ENCODE measurements at places on chromosomes 5 and 9.

GRCh38 chr5:97547999-97548738, 365.1 kb upstream of the RIOK2 start:
- no peak for DNase-seq

DNA sequence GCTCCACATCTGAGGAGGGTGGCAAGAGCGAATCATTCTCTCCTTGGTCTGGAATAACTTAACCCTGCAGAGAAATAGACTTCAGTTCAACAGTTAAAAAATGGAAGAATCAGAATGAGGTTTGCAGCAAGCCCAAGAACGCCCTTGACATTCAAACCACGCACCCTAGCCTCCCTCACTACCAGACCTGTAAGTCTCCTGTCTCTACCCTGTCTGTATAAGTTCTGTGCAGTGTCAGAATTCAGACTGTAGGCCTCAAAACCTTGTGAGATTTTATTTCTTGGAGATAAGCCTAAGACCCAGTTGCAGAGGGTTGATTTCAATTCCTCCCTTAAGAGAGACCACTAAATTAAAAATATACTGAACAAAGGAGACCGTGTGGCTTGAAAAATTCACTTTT, 35.8 kb upstream of the PLPP1 start:
- no peak for DNase-seq

GRCh38 chr5:9642621-9643020, 12.5 kb upstream of the TAS2R1 start:
- no peak for DNase-seq

- no peak for DNase-seq
These were observed 16.9 kb downstream of the HMGXB3 start for GRCh38 chr5:150017226-150018005.

DNA sequence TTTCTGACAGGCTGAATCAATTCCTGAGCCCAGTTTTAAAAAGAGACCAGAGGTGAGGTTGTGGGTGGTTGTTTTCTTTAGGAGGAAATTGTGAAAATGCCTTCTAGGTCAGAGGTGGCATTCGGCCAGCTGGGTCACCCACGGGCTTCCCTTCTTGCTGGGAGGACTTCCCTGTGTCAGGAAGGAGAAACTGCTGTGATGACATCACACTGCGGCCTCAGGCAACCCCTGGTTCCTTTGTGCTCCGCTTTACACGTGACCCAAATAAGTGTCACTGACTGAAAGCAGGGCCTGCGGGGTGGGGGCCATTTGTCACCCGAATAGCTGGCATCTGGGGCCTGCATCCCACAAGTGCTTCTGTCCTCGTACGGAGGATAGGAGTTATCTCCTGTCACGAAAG, 39.7 kb downstream of the FABP6 start:
- DNase-seq = peak; percentile 52

- no peak for DNase-seq
These were observed 5.8 kb downstream of the NOXA1 start for GRCh38 chr9:137428841-137429545.

DNA sequence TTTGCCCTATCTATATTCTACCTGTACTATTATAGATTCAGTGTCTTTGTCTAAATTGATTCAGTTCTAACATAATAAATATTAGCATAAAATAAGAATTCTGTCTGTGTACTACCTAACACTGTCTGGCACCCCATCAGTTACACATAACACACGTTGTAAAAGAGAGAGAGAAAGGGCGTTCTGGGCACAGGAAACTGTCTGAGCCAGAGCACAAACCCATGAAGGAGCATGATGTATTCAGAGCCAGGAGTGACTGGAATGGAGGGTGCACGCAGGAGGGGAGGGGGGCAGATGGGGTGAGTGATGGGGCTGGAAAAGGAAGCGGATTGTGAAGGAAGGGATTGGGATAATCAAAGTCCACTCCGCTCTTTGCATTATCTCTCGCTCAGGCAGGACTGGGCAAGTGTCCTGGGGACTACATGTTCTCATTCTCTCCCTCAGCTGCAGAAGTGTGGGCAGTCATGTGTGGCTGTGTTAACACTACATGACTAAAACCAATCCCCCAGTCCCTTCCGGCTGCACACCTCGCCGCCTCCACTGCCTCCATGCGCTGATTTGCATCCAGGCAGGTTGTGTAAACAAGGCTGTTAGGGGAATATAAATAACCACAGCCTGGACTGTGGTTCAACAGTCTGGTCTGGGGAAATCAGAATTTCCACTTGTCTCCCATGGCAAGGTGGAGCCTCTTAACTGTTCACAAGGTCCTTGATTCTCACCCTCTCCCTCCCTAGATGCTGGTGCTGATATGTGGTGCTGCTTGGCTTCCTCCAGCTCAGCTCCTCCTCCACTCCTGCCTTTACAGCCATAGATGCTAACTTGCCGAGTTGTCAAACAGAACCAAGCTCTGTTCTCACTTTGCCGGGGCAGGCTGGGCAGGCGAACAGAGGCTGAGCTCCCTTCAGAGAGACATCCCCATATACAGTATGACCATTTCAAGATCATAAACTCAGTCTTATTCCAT, 367.5 kb upstream of the BRINP1 start:
- DNase-seq = no peak

GRCh38 chr5:88955403-88955802, 72.4 kb upstream of the MEF2C start:
- no peak for DNase-seq

GRCh38 chr9:121398374-121398773, 28.3 kb upstream of the STOM start:
- peak; percentile 38 for DNase-seq

DNA sequence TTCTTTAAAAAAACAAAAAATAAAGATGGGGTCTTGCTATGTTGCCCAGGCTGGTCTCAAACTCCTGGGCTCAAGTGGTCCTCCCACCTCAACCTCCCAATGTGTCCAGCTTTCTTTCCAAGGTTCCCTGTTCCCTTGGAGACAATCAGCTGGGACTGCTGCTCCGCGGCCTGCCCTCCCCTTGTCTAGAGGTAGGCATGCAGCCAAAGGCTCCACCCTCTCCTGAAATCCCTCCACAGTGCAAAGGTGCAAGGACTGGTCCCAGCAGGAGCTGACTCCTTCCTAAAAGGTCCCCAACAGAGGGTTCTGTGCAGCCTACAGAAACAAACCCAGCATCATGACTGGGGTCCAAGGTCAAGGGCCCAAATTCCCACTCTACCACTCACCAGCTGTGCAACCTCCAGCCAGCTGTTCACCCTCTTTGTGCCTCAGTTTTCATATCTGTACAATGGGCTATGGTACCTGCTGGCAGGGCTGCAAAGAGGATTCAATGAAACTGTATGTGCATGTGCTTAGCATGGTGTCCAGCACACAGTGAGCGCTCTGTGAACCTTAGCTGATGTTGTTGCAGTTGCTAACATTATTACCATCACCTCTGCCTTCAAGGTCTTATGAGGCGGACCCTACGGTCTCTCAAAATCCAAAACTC, 47.5 kb downstream of the BARX1 start:
- no peak for DNase-seq

DNA sequence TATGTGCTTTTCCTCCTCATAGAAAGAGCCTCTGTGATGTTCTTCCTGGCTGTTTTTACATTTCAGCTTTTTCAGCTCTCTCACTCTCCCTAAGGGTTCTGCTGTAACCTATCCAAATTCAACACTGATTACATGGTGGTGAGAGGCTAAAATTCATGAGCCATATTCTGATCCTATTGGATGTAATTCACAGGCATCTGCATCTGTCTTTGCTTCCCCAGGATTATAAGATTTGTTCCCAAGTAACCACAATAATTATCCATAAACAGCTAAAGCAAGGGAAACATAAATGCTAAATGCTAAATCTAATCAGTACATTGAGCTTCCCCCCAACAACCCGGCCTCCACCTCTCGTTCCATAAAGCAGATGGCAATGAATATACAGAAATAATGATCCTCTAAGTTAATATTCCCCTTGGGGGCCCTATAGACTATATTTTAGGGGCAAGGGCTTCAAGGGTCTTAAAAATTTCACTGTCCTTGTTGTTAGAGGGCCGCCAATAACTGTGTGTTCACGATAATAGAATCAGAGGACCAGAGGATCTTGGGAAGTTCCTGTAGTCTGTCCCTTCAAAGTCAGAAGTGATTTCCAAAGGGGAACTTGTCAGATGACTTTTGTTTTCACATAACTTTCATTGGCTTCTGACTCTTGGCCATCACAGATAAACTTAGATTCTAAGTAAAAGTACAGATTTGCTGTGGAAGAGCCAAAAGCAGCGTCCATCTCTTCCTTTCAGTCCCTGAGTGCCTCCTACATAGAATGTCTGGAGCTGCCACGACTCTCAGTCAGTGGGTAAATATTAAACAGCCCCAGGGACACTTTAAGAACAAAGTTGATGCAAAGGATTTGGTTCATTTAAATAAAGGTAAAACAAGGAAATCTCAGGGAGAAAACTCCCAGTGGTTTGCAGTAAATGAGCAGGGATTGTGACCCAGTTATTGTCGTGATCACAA, 125.6 kb downstream of the ALDH1A1 start:
- no peak for DNase-seq

DNA sequence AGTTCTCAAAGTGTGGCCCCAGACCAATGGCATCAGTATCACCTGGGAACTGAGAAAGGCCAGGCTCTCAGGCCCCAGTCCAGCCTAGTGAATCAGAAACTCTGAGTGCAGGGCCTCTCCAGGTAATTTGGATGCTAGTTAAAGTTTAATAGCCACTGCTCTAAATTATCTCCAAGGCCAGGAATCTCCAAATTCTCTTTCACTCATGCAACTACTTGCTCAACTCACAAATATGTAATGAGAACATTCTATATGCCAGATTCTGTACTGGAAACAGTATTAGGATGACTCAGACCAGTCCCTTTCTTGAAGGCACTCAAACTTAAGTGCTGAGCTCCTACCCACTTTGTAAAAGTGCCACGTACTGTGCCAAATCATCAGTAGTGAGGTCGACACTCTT, 84.6 kb downstream of the PAPPA start:
- DNase-seq = no peak

- no peak for DNase-seq
These were observed 1053.9 kb downstream of the PTPRD start for GRCh38 chr9:9558907-9559306.

DNA sequence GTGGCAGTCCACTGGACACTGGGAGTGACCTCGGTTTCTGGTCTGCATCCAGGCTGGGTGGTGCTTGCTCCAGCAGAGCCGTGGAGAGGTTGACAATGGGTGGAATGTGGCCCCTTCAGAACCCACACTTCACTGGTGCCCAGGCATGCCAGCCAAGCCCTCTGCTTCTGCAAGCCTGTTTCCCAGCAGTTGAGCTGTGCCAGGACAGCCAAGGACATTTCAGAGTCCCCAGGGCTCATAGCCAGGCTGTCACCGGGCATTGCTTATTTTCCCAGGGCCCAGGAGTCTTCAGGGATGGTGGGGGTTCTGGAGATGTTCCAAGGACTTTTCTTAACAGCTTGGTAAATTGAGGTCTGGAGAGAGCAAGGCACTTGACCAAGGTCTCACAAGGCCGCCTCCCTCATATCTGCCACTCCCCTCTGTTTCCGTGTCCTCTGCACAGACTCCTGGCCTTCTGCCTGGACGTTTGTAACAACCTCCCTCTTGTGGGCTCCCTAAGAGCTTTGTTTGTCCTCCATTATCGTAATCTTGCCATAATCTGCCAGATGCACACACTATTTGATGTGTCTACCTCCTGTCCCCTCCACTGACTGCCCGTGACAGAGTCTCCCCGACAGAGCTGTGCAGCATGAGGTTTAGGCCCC, 3.8 kb upstream of the NDST1 start:
- peak; percentile 21 for DNase-seq

DNA sequence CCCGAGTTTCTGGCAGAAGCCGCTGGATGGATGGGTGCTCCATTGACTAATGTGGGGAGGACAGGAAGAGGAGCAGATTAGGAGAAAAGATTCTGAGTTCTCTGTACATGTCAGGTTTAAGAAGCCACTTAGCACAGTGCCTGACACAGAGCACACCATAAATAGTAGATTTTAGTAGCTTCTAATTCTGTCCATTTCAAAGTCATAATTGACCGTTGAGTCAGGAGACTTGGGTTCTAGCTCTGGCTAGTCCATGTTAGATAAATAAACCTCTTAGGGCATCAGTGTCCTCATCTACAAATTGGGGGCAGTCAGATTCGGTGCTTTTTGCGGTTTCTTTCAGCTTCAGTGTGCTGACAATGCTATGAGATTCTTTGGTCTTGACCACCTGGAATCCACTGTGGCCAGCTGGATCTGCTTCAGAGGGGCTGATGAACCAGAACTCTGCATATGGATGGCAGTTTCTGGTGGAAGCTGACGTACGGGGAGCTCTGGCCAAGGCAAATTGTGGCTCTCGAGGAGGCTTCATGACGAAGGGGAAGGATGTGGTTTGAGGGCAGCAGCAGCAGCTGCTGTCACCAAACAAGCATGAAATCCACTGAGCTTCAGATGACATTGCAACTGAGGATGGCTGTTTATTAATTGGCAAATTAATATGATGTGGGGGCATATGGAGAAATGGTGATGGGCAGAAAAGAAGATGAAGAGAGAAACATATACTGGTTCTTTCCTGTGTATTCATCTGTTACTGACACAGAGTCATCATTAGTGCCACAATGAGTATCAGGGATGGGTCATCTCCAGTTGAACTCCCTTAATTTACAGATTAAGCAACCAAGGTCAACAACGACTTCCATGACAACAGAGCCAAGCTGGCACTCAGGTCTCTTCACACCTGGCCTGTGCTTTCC, 134.4 kb downstream of the AOPEP start:
- no peak for DNase-seq

DNA sequence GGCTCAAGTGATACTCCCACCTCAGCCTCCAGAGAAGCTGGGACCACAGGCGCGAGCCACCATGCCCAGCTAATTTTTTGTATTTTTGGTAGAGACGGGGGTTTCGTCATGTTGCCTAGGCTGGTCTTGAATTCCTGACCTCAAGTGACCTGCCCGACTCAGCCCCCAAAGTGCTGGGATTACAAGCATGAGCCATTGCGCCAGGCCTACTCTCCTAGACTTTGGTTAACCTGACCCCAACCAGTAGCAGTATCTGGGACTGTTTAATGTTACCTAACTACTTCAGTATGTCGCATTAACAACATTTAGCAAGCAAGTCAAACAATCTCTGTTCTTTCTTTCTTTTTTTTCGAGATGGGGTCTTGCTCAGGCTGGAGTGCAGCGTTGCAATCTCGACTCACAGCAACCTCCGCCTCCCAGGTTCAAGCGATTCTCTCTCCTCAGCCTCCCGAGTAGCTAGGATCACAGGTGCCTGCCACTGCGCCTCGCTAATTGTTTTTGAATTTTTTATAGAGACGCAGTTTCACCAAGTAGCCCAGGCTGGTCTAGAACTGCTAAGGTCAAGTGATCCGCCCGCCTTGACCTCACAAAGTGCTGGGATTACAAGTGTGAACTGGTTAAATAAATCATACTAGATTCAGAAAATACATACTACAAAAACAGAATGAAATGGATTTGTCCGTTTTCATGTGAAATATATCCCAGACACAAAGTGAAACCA, 2.0 kb downstream of the AK3 start:
- DNase-seq = no peak

GRCh38 chr5:143679777-143680176, 132.2 kb upstream of the HMHB1 start:
- no peak for DNase-seq

- DNase-seq = no peak
These were observed 23.4 kb downstream of the WNK2 start for GRCh38 chr9:93207326-93207814.
